T-helper 17 cell (primary cell): ENCODE measurements at places on chromosomes 13 and 19. TPM values are rescaled to one million over a fixed set of nuclear protein-coding genes. Genes with fewer than 3 reads are reported as not detected.

SYNE4 gene
- total RNA-seq = 1.8 TPM

GGN gene
- total RNA-seq = not detected

DNA sequence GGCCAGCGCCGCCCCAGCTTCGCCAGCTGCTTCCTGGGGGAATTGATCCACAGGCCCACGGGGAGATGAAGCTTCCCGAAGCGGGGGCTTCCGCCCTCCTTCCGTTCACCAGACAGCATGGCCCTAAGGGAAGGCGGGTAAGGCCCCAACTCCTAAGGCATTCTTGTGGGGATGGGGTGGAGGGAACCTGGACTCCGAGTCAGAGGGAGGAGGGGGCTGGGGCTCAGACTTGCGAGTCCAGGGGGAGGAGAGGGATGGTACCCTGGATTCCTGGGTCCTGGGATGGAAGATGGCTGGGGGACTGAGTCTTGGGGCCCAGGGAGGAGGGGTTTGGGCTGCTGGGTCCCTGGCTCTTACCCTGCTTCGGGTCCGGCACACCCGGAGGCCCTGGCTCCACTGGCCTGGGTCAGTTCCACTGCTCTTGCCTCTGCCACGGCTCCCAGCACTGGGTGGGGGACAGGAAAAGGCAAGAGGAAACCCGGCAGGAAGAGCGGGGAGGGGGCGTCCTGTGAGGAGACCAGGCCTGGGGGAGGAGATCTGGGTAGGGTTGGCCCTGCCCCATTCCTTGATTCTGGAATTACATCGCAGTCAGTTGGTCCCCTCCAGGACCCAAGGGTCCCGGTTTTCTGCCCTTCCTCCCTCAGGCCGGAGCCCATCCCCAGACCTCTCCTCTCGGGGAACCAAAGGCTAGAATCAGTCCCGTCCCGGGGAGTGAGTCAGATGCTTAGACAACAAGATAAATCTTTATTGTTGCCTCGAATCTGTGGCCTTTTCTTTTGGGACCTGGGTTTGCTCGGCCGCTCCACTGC is at the start of gene RASIP1:
RASIP1 (minus strand) TSS at position 447 of the 809 bp plus-strand sequence; CDS start at position 119, 328 bp downstream.
- no peaks in the 10 kb centered on the region for H3K36me3 ChIP-seq
- no peak for DNase-seq
- H3K4me1 ChIP-seq = peaks cover 13% of the 10 kb centered on the region
- H3K27ac ChIP-seq = no peak within 1 kb of the TSS

DNA sequence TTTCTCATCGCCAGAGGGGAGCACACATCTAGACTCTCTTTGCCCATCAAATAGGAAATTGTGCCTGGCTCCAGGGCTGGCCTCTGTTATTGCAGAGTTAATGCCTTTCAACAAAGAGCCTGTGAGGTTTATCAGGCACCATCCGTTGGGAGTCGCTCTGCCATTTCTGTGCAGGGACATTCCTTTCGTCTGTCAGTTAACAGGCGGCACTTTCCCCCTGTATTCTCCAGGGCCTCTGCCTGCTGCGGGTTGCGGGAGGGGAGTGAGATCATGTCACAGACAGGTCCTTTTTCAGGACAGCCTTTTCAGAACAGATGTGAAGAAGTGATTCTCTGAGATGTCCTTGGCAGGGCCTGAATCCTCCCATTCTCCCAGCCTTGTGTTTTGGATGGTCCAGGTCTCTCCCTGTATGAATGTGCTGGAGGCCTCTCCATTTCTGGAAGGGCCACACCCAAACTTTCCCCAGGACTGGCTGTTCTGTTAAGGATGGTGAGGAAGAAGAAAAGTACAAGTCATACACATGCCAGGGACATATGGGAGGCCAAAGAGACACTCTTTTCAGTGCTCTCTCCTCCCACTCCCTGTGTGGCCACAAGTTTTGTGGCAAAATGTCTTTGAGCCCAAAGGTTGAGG is 14.9 kb downstream of the SERP2 start:
- H3K4me1 ChIP-seq = peaks cover 2% of the 10 kb centered on the region
- DNase-seq = no peak
- no peak overlapping the region for H3K27ac ChIP-seq

- peak overlapping the region; percentile 84 for H3K27ac ChIP-seq
- H3K4me3 ChIP-seq = peak overlapping the region; percentile 91
- H3K36me3 ChIP-seq = peaks cover 2% of the 10 kb centered on the region
- H3K4me1 ChIP-seq = peaks cover 12% of the 10 kb centered on the region
These were observed 540 bp downstream of the TMEM160 start for GRCh38 chr19:47047763-47048405.

DNA sequence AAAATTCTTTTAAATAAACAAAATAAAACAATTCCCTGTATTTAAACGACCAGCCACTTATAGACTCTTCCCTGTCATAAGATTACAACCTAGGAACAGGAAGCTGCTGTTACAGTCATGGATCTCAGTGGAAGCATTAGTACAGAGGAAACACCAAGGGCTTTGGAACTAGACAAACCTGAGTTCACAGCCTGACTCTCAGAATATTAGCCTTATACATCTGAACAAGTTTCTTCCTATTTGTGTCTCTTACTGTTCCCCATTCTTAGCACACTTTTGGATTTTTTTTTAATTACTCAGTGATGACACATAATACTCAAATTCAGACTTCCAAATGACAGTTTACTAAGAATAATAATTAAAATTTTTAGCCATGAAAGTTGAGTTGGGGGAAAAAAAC is 46.1 kb downstream of the ZDHHC20 start:
- H3K4me1 ChIP-seq = peaks cover 2% of the 10 kb centered on the region
- no peak overlapping the region for H3K4me3 ChIP-seq
- no peak overlapping the region for H3K27ac ChIP-seq
- no peak for DNase-seq
- H3K27me3 ChIP-seq = no peaks in the 10 kb centered on the region
- H3K36me3 ChIP-seq = peaks cover 12% of the 10 kb centered on the region

RNF113B gene
- total RNA-seq = not detected

DNA sequence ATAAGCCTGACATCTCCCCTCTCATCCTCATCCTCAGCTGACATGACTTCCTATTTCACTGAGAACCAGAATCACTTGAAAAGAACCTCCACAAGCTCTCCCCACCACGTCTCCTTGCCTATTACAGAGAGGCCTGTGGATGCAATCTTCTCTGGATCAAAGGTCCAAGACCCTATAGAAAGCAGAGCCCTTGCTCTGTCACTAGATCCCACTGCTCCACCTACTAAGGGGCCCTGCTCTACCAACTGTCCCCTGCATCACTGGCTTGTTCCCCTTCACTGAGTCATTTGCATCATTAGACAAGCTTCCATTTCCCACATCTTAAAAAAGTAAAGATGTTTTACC is 40.8 kb downstream of the RCBTB2 start:
- H3K36me3 ChIP-seq = peaks cover 4% of the 10 kb centered on the region
- peaks cover 29% of the 10 kb centered on the region for H3K4me1 ChIP-seq
- H3K4me3 ChIP-seq = no peak overlapping the region
- no peak for DNase-seq
- H3K27me3 ChIP-seq = no peaks in the 10 kb centered on the region

- no peaks in the 10 kb centered on the region for H3K27me3 ChIP-seq
- no peak overlapping the region for H3K27ac ChIP-seq
- peaks cover 9% of the 10 kb centered on the region for H3K36me3 ChIP-seq
- no peak overlapping the region for H3K4me3 ChIP-seq
- no peak for DNase-seq
- peaks cover 29% of the 10 kb centered on the region for H3K4me1 ChIP-seq
These were observed 15.1 kb downstream of the CUL4A start for GRCh38 chr13:113224486-113224885.

- no peak overlapping the region for H3K4me3 ChIP-seq
- no peak for DNase-seq
- peaks cover 36% of the 10 kb centered on the region for H3K4me1 ChIP-seq
- peak overlapping the region; percentile 88 for H3K27ac ChIP-seq
- H3K27me3 ChIP-seq = no peaks in the 10 kb centered on the region
These were observed 15.0 kb downstream of the MYO9B start for GRCh38 chr19:17090583-17090982.

DNA sequence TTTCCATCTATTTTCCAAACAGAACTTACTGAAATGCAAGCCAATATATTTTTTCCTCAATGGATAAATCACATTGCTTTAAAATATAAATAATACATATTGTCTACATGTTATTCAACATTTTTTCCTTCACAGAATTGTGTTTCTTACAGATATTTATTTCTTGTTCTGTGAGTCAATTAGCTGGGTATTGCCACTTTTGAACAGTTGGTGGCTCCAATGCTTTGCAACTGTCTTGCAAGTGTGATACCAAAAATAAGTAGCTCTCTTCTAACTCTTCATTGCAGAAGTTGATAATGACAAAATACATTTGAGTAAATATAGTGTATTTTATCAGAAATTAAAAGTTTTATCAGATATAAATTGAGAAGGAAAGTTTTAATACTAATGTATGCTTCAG is 17.1 kb upstream of the GPC5 start:
- no peak overlapping the region for H3K27ac ChIP-seq
- peaks cover 18% of the 10 kb centered on the region for H3K27me3 ChIP-seq
- H3K36me3 ChIP-seq = peaks cover 4% of the 10 kb centered on the region
- H3K4me3 ChIP-seq = no peak overlapping the region
- DNase-seq = no peak
- H3K4me1 ChIP-seq = peaks cover 4% of the 10 kb centered on the region

PSG2 gene
- not detected for total RNA-seq

IQCN gene
- 16.5 TPM for total RNA-seq

DNA sequence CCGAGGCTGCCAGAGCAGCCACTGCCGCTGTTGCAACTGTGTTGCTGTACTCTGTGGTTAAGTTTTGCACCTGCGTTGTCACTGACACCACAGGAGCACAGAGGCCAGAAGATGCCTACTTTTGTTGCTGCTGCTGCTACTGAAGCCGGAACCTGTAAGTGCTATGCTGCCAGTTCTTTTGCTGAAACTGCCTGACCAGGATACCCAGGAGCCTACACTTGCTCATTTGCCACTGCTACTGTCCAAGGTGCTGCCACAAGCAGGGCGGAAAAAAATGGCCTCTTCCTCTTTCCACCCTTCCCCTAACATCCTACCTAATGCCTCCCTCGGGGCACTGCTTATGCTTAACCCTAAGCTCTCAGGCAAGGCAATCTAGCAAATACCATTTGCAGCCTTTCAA is 29.0 kb upstream of the NBEA start:
- H3K27ac ChIP-seq = no peak overlapping the region
- H3K4me3 ChIP-seq = no peak overlapping the region
- H3K36me3 ChIP-seq = no peaks in the 10 kb centered on the region
- DNase-seq = no peak
- no peaks in the 10 kb centered on the region for H3K4me1 ChIP-seq

DNA sequence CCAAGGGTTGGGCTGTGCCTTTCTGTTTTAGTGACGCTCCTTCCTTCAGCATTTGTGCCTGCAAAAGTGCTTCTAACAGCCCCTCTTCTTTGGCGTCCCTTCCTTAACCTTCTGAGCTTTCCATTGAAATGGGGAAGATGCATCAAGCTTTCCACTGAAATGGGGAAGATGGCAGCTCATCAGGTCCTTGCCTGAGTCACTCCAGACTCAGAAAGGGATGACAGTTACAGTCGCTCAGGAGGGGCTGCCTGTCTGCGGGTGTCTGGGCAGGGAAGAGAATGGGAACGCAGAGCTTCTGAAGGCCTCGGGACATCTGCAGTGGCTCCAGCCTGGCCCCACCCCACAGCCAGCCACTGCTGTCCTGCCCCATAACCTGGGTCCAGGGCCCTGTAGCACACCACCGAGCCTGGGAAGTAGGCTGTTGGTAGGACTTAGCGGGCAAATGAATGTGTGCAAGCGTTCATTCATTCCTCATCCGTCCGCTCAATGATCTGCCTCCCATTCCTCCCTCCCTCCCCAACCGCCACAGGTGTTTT is 9.8 kb downstream of the AP1M1 start:
- H3K36me3 ChIP-seq = peaks cover 17% of the 10 kb centered on the region
- no peak overlapping the region for H3K4me3 ChIP-seq
- peaks cover 25% of the 10 kb centered on the region for H3K4me1 ChIP-seq
- peak overlapping the region; percentile 85 for H3K27ac ChIP-seq
- DNase-seq = no peak
- H3K27me3 ChIP-seq = no peaks in the 10 kb centered on the region

- H3K36me3 ChIP-seq = peaks cover 6% of the 10 kb centered on the region
- H3K4me3 ChIP-seq = peak overlapping the region; percentile 33
- H3K27me3 ChIP-seq = peaks cover 55% of the 10 kb centered on the region
- DNase-seq = no peak
These were observed 27.9 kb upstream of the ONECUT3 start for GRCh38 chr19:1725100-1726064.

DNA sequence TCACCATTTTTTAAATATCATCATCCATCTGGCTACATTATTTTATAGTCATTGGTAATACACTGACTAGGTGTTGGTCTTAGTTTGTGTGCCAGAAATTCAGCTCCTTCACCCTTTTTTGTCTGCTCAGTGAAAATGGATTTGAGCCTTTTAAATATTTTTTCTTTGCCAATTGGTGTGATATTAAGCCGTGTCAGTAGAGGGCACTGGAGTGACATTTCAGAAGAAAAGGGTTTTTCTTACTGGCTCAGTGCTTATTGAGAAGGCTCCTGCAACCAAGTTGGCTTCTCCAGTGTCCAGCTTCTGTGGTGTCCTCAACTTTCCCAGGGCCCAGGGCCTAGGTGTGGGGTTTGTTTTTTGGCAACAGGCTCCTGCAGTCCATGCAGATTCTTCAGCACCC is 546.6 kb downstream of the DACH1 start:
- H3K4me3 ChIP-seq = no peak overlapping the region
- H3K27ac ChIP-seq = no peak overlapping the region
- no peaks in the 10 kb centered on the region for H3K4me1 ChIP-seq
- H3K36me3 ChIP-seq = peaks cover 2% of the 10 kb centered on the region
- H3K27me3 ChIP-seq = peaks cover 7% of the 10 kb centered on the region

GRCh38 chr13:24147570-24147963 is 13.0 kb upstream of the SPATA13 start:
- peaks cover 50% of the 10 kb centered on the region for H3K27me3 ChIP-seq
- peaks cover 6% of the 10 kb centered on the region for H3K4me1 ChIP-seq
- H3K27ac ChIP-seq = no peak overlapping the region
- no peak for DNase-seq

ZMYM2 gene
- 115 TPM for total RNA-seq

IL11 gene
- total RNA-seq = 0.89 TPM

DNA sequence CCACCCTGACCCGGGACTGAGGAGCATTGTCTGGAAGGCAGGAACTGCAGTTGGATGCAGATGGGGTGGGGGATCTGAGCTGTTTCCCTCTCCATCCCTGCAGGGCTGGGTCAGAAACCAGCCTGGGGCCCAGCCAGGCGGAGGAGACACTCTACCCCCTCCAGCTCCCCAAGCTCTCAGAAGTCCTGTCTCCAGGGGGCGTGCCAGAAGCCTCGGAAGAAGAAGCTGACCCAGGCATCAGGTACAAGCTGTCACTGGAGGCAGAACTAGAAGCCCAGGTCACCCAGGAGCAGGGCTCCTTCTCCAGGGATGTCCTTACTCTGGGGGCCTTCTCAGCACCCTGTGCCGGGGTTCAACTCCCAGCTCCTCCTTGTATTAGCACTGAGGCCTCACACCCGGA is 15.5 kb downstream of the SIX5 start:
- DNase-seq = no peak
- H3K36me3 ChIP-seq = no peaks in the 10 kb centered on the region
- H3K27ac ChIP-seq = no peak overlapping the region
- peaks cover 6% of the 10 kb centered on the region for H3K27me3 ChIP-seq

GRCh38 chr13:107531816-107532215 is 683.5 kb downstream of the LIG4 start:
- DNase-seq = no peak
- H3K36me3 ChIP-seq = no peaks in the 10 kb centered on the region
- H3K4me3 ChIP-seq = no peak overlapping the region
- H3K27ac ChIP-seq = no peak overlapping the region

CPAMD8 gene
- 3.3 TPM for total RNA-seq
